ENCODE measurements at places on chromosomes 5 and 9.

- DNase-seq: no peak
Measured at GRCh38 chr5:54159153-54159892, 151.1 kb downstream of the ARL15 start.

GRCh38 chr9:26172301-26172700 lies 494.1 kb upstream of the TUSC1 start:
- no peak for DNase-seq

DNA sequence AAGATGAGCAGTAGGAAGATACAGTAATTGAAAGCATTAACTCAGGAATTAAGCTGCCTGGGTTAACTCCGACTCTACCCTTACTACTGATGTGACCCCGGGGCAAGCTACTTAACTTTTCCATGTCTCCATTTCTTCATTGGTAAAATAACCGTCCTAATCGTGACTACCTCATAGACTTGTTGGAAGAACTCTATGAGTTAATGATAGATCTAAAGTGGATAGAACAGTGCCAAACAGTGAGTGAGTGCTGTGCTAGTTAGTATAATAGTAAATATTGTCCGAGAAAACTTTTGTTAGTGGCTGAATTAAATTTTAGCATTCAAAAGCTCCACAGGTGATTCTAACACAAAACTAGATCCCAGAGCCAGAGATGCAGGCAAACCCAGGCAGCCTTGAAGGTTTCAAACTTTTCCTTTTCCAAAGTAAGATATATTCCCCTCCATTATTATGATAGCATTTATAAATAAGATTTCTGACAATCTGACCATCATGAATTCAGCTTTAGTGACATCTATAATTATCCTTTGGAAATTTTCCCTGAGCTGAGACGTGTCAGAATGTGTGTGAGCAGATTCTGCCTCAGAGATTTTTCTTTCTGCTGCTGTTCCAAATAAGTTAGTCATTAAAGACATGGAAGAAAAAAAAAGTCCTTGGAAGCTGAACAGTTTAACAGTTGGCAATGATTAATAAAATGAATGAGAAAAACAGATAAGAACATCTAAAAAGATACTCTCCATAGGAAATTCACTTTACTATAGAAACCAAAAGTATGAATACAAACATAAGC lies 369.5 kb downstream of the PRELID2 start:
- no peak for DNase-seq

DNA sequence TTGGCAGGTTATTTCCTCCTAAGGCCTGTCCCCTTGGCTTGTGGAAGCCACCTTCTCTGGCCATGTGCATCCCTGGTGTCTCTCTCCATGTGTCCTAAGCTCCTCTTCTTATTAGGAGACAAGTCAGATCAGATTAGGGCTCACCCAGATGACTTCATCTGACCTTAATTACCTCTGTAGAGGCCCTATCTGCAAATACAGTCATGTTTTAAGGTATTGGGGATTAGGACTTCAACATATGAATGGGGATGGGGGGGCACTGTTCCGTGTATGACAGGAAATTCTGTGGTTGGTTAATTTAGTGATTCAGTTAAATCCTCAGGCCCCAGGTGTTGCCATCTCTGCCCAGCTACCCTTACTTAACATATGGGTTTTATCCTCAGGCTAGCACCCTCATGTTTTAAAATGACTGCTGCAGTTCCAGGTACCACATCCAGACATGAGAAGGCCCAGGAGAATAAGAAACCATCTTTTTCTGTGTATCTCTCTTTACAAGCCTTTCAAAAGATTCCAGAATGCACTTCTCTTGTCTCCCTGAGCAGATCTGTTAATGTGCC lies 51.9 kb upstream of the RAI14 start:
- no peak for DNase-seq

DNA sequence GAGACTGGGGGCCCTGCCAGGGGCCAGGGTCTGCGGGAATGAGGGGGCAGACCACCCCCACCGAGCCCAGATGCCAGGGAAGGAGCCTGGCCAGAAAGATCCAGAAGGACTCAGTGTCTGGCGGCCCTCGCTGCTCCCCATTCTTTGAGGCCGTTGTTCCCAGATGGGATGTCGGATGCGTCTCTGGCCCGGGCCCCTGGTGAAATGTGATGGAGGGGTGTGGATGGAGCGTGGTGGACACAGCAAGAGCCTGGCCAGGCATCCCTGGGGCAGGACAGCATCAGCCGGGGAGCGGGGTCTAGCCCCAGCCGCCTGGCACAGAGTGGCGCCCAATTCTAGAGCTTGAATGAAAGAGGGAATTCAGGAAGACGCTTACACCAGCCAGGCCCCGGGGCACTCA lies 46.2 kb upstream of the NKD2 start:
- no peak for DNase-seq

DNA sequence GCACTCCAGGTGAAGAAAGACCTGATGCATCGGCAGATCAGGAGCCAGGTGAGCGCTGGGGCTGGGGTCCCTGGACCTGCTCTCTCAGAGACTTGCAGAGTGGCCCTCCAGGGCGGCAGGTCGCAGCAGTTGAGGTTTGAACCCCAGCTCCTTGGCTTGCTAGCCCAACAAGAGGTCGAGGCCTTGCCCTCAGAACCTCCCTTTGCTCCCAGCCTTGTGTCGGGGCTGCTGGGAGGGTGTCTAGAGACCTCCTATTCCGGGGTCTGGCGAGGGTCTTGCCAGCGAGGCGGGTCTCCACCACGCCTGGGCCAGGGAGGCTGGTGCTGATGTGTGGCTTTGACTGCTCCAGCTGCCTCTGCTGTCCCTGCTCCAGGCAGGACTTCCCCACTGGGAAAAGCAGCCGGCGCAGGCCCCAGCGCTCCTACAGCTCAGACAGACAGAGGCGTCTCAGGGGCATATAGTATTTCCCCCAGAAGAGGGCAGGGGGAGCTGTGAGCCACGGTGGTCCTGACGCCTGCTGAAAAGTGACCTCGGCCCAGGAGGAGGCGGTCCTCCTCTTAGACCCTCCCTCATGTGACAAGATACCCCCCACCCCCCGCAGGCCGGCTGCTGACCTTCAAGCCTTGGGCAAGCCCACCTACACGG lies 38.3 kb downstream of the LRSAM1 start:
- no peak for DNase-seq

DNA sequence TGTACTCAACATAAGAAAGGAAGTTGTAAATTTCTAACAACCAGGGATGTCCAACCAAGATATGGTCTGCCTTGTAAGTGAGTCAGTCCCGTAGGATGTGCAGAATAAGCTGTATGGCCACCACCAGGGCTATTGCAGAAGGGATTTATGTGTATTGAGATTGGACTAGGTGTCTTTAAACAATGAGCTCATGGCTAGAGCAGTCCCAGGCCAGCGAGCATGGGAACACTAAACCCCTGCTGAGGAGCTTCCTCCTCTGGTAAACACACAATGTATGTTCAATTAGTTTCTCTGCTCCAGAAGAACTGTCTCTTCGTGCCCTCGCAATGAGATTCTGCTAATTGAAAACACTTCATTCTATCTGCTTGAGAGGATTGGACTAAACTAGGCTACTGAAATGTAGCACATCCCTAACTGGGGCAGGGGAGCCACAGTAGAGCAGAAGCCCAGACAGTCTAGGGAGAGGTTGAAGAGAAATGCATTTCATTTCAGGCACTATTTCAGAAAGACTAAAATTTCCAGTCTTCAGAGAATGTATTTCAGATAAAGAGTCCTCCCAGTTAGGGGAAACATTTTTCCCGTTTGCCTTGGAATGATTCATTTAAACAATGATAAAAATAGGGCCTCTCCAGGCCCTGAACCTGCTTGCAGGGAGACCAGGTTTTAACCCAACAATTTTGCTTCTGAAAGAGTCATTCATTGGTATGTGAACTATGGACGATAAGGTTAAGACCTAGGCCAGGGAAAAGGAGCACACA lies 154.7 kb downstream of the FAM114A2 start:
- DNase-seq: no peak

GRCh38 chr5:150438873-150439546 lies 10.5 kb downstream of the RPS14 start:
- no peak for DNase-seq

GRCh38 chr9:27165068-27165467 lies 56.0 kb downstream of the TEK start:
- DNase-seq: no peak

DNA sequence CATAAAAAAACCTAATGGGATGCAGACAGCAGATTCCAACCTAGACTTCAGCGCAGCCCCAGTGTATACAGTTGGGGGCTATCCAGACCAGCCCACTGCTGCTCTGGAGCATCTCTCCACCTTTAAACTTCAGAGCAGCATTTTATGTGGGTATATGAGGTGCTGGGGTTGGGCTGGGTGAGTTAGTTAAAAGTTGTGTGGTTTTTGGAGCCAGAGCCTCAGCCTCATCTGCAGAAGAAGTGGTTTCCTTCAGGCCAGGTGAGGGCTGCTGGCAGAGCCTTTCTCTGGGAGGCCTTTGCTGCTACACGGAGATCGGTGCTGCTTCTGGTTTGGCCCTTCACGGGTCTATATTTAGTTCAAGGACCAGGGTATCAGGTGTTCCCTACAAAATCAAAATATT lies 228.3 kb downstream of the PDZD2 start:
- no peak for DNase-seq

DNA sequence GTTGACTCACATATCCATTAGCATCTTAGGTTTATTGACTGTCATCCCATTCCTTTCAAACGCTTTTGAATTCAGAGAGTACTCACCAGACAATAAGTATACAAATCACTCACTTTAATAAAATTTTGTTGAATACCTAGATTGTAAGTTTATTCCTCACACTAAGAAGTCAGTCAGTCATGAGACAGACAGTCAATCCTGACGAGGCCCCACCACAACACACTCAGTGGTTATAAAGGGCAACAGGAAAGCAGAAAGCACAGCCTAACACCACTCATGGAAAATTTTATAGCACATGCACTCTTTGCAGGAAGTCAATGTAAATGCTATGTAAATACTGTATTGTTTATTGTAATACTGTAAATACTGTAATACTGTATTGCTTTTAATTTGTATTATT lies 176.3 kb upstream of the PTGER4 start:
- DNase-seq: no peak

DNA sequence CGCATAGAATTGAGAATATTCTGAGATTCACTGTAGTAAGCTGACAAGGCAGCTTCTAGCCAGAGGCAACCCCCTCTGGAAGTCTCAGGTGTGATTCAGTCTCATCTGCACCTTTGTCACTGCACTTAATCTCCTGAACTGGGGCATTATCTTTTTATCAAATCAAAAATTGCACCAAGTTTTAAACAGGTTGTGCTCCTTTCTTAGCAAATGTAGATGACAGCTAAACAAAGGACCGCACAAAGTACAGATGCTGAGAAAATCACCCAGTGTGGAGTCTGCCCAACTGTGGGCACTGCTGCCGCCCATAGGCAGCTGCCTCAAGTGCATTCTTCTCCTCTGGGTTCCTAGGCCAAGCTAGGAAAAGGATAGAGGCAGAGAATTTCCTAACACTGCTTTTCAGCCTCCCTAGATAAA lies 51.1 kb downstream of the STARD4 start:
- DNase-seq: no peak

DNA sequence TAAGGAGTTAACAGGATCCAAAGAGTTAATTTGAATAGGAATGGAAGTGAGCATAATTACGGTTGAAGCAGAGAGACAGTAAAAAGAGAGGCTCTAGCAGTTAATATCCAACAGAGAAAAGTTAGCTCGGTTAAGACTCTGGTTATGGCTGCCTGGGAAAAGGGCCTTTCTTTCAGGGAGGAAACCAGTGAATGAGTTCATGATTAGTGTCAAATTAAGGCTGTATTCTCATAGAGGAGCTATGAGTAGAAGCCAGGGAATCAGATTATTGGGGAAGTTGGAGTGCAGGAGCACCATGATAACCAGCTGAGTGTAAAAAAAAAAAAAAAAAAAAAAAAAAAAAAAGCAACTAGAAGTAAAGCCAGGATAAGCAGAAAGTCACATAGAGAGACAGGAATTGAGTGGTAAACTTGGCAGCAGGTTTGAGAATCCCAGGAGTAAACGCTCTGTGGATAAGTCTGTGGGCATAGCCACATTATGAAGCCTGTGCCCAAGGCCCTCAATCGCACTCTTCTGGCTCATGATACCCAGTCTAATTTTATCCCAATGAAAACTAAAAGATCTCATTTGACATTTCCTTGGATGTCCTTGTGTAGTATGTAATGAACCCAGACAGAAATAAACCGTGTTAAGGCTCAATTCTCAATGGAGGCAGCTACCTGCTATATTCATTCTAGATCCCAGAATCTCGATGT lies 372.6 kb upstream of the MPDZ start:
- no peak for DNase-seq

GRCh38 chr5:173452119-173452905 lies 124.1 kb upstream of the STC2 start:
- no peak for DNase-seq

- no peak for DNase-seq
Measured at GRCh38 chr5:52896534-52897237, 92.5 kb upstream of the ITGA2 start.

- DNase-seq: no peak
Measured at GRCh38 chr5:161299053-161299452, 247.5 kb downstream of the GABRB2 start.

DNA sequence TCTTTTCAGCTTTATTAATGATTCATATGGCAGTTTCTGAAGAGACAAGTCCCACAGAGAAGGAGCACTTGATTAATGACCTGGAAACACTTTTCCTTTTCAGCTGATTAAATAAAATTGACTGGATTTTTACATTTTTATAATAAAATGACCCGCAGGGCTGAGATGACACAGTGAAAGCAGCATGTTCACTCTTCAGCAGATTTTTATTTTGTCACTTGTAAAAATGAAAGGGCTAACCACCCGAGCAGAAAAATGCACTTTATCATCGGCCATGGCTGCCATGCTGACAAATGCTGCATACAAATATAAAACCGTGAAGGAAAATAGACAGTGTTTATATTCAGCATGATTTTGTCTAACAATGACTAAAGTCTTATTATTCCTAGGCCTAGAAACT lies 321.6 kb upstream of the ITGA1 start:
- DNase-seq: no peak
